ENCODE measurements at places on chromosomes 2 and 18.

- DNase-seq, result no peak
Observed at GRCh38 chr2:9741110-9741509, 102.2 kb upstream of the TAF1B start.

GRCh38 chr2:196399722-196400691 lies 228.6 kb upstream of the STK17B start:
- no peak for DNase-seq

DNA sequence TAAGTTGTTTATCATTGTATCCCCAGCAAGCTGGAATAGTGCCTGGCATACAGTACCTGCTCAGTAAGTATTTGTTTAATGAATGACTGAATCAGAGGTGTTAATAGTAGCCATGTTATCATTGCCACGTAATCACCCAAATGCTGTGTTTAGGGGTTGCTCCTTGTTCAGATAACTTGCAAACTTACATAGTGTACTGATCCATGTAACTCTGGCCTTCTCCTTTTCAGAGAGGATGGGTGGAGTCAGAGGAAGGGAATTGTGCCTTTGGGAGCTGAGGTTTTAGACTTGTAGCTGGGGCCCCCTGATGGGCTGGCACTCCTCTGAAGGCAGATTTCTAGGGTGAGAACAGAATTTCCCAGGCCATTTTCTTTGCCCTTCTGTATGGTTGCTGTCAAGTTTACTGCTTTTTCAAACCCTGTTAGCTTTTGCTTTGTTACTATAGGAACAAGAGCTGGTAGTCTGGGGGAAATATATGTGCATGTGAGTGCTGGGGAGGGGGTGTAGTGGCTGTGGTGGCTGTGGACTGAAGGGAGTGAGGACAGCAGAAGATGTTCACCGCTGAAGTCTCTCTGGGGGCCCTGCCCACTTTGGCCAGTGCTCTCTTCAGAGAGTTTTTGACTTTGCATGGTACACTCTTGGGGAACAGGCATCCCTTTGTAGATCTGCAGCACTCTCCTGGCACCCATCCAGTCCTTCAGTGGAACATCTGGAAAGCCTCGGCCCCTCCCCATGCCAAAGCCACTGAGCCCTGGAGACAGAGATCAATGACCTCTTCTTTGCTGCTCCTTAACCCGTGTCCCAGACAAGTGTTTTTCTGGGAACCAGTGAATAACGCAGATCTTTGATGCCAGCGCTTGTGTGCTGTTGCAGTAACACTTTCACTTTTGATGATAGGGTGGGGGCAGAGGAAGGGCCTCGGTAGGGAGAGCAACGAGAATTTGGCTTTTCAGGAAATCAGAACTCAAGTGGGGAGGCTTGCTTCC lies 209.0 kb downstream of the PRKCE start:
- no peak for DNase-seq

GRCh38 chr2:181850936-181851560 lies 40.5 kb upstream of the ITPRID2 start:
- DNase-seq, result no peak

DNA sequence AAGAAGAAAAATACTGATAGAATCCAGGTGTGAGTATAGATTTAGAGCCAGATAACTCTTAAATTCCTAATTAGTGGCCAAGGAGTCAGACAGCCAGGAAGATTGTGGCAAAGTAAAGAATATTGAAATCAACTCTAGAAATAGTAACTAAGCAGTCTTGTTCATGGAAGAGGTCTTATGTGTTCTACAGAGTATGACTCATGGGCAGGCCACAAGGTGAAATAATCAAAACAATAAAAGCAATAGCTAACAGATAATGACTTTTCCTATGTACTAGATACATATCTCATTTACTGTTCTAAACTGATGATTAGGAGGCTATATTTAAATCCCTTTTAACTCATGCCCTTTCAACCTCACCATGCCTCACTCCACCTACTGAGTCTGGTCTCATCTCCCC lies 227.4 kb upstream of the COL3A1 start:
- DNase-seq, result no peak

DNA sequence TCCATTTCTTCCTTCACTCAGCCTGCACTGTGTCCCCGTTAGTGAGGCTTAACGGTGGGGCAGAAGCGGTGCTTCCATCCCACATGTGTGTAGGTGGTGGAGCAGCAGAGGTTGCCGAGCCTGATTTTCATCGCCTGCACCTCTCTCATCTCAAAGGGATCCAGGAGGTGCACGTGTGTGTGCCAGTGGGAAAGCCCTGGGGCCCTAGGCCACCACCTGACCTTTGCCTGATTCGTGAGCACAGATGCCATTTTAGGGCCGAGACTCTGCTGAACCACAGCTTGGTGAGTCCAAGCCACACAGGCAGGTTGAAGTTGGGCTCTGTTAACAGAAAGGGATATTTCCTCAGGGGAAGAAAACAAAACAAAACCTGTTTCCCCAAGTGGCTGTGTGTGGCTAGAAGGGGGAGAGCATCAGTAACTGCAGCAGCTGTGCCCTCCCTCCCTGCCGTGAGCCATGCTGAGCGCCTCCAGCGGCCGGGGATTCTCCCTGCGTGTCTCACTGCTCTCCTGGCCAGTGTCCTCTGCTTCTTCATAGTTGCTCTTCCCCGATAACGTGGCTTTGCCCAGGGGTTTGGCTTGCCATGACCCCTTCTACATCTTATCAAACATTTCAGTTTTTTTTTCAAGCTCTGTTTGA lies 81.5 kb downstream of the MAPRE2 start:
- DNase-seq, result no peak

GRCh38 chr2:71756280-71756906 lies 303.0 kb downstream of the DYSF start:
- no peak for DNase-seq

GRCh38 chr2:227500301-227500630 lies 28.3 kb downstream of the AGFG1 start:
- no peak for DNase-seq

GRCh38 chr2:111176388-111176787 lies 55.7 kb downstream of the BCL2L11 start:
- DNase-seq, result no peak

Data from iPS DF 6.9 (cell line).